CD4-positive, alpha-beta T cell treated with Interleukin-12 subunit alpha and Interleukin-12 subunit beta, for 1 hour (primary cell): ENCODE measurements at places on chromosomes 7 and 10.

GRCh38 chr10:93090619-93091018, 16.9 kb downstream of the CYP26A1 start:
- no peak for DNase-seq

- peak; percentile 72 for DNase-seq
Observed at GRCh38 chr7:7681191-7681935, 37.0 kb downstream of the RPA3 start.

DNA sequence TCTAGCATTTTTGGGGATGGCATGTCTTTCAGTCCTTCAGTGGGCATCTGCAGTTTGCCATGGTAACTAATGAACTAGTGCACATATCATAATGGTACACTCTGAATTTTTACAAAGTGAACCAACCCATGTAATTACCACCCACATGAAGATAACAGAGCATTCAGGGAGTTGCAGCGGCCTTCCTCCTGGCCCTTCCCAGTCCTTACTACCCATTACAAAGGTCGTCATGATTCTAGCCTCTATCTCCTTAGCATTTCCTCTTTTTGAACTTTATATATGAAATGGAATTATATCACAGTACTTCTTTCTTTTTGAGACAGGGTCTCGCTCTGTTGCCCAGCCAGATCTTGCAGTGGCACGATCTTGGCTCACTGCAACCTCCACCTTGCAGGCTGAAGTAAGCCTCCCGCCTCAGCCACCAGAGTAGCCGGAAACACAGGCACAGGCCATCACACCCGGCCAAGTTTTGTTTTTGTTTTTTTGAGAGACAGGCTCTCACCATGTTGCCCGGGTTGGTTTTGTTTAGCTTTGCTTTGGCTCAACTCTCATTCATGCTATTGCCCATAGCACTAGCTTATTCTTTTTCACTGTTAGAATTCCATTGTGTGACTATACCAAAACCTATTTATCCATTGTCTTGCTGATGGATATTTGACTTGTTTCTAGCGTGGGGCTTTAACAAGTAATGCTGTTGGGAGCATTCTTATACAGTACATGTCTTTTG, 79.2 kb downstream of the APBB1IP start:
- no peak for DNase-seq

- DNase-seq: no peak
Observed at GRCh38 chr7:63024446-63024845, 974.2 kb upstream of the ZNF722 start.

DNA sequence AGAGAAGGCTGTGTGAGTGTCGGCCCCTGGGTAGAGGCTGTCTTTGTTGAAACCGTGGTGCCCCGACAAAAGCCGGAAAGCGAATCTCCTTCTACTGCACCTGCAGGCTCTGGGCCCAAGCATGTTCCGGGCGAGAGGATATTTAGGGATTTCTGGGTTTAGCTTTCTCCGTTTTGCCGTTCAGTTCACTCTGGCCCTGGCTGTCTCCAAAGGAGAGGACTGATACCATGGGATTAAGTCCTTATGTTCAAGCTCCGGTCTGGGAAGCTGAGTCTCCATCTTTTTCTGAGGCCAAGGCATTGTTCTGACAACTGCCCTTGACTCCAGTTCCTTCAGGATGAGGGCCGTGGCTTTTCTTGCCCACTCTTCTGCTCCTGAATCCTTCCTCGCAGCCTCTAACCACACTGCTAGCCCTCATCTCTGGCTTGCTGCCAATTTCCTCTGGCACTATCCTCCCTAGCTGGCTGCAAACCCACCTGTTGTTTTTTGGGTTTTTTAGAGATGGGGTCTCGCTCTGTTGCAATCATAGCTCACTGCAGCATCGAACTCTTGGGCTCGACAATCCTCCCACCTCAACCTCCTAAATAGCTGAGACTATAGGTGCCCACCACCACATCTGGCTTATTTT, 206.8 kb downstream of the SKIDA1 start:
- no peak for DNase-seq
